ENCODE measurements at places on chromosomes 12 and 14.

DNA sequence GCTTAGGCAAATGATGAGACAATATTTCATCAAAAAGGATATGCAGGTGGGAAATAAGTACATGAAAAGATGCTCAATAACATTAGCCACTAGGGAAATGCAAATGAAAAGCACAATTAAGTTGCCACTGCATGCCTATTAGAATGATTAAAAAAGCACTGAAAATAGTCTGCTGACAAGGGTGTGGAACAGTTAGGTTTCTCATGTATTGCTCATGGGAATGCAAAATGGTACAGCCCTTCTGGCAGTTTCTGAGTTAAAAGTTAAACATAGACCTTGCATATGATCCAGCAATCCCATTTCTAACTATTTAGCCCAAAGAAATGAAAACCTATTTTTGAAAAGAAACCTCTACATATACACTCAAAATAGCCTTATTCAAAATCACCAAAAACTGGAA, 393.0 kb downstream of the BMP4 start:
- no peak for DNase-seq

GRCh38 chr12:91883811-91884210, 261.8 kb downstream of the BTG1 start:
- no peak for DNase-seq

DNA sequence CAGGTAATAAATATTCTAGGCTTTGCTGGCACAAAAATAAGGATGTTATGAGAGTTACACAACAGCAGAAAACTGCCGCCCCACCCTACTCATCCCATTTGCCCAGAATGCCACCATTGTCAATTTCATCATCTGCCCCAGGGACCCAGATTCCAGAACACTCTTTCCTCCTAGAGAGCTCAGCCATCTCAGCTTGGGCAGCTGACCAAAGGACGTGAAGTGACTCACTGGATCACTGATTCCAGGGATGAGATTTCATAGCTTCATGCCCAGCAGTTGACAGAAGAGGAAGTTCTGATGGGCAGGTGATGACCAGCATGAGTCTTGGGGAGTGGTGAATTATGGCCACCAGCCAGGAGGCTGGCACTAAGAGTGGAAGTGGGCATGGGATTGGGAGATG, 450.3 kb downstream of the RMST start:
- no peak for DNase-seq

- DNase-seq = no peak
Measured at GRCh38 chr12:57119294-57120085, 8.3 kb upstream of the STAT6 start.

GRCh38 chr12:127496255-127496654, 770.7 kb upstream of the TMEM132C start:
- no peak for DNase-seq

DNA sequence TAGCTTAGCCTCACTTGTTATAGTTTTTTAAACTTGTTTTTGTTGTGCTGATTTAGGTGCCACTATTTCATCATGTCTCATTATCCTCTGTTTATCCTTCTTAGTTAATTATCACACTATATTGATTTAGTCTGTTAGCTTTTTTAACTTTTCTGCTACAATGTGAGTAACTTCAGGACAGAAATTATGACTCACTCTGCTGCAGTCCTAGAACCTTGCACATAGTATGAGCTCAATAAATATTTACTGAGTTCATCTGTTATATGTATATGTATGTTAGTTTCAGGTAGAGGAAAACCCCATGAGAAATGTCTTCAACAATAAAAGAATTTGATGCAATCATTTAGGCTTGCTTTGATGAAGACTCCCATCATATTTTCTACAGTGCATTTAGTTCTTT, 224.3 kb upstream of the NAV3 start:
- DNase-seq = no peak

- no peak for DNase-seq
Measured at GRCh38 chr12:2240390-2240789, 187.6 kb downstream of the CACNA1C start.

All from muscle of back (tissue), 13 donors.